ENCODE measurements at places on chromosomes 7 and 10.

GRCh38 chr7:45240273-45240771, 82.7 kb downstream of the RAMP3 start:
- no peak for DNase-seq

DNA sequence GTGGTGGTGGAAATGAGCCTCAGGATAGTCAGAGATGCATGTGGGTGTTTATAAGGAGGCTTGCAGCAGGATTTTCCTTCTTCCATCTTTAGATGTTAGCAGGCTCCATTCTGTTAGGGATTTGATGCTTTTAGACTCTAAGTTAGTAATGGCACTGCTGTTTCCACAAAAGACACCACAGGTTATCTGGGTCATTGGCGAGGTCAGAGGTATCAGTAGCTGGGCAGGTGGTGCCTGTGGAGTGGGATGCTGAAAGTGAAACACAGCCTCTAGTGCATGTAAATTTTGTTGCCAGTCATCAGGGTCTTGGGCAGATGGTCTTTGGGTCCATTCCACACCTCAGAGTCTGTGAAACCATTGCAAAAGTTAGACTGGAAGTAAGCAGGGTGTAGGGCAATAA, 833 bp upstream of the PAX4 start:
- no peak for DNase-seq

DNA sequence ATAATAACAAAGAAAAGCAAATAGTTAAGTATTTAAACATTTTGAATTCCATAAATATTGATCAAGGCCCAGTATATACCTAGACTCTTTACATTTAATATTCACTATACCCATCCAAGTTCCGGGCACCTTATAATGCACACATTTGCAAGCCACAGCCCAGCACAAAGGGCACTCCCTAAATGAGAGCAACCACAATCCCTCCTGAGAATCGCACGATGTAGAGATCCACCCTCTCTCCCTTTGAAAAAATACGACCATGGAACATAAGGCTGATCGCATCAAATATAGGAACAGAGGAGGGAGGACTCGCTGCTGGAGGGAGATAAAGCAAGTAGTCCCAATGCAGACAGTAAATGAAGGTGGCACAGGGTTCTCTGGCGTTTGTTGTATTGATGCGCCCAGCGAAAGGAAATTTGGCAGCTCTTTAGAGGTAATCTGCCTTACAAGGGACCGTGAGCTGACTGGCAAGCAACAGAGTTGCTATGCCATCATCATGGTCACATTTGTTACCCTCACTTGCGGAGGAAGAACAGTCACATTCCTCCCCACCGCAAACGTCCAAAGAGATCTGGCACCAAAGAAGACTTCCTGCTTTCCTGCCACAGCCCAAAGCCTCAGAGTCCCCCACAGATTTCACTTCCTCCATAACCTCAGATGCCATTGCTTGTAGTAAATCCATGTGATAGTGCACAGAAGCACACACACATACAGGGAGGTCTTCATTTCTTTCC, 16.1 kb upstream of the TAS2R40 start:
- DNase-seq, result no peak

- DNase-seq, result no peak
Observed at GRCh38 chr10:123669886-123670285, 3.7 kb downstream of the GPR26 start.

DNA sequence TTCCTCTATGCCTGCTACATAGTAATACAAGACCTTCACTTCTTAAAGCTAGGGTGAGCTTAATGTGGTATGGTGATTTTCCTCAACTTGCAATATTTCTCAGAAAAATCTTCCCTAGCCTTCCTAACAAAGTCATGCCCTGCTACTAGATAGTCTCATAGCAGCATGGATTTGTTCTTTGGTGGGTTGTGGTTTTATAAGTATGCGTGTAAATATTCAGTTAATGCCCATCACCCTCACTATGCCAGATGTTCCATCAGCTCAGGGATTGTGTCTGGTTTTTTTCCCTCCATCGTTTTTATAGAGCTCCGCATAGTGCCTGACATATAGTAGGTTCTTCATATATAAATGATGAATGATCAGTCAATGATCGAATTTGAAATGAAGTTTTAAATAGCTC, 182.8 kb downstream of the CREB5 start:
- DNase-seq, result no peak

DNA sequence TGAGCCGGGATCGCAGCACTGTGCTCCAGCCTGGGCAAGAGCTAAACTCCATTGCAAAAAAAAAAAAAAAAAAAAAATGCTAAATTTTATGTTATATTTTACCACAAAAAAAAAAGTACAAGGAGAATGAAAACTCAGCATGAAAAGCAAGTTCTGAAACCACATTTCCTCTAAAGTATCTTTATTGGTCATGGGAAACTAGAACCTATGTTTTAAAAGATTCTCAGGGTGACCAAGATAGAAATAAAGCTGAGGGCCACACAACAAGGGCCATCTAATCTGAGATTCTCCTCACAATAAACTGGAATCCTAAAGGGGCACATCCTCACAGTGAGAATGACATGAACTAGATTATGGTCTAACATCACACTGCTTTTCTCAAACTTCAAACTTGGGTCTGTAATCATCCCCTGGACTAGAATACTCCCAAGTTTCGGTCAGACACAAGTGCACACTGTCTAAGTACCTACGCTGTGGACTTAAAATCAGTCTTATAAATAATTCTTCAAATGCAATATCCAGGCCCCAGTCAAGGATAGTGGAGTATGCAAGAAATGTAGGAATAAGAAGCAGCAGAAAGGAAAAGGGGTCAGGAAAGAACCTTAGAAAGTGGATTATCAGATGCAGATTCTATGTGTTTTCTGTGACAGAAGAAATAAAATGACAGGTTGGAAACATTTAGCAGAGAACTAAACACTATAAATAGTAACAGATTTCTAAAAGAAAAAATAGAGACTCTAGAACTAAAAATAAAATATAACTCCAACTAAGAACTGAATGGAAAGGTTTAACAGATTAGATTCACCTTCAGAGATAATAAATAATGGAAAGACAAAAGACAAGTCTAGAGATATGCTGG, 49.9 kb downstream of the COA1 start:
- no peak for DNase-seq

- no peak for DNase-seq
Observed at GRCh38 chr10:114363745-114364454, 40.4 kb downstream of the AFAP1L2 start.

DNA sequence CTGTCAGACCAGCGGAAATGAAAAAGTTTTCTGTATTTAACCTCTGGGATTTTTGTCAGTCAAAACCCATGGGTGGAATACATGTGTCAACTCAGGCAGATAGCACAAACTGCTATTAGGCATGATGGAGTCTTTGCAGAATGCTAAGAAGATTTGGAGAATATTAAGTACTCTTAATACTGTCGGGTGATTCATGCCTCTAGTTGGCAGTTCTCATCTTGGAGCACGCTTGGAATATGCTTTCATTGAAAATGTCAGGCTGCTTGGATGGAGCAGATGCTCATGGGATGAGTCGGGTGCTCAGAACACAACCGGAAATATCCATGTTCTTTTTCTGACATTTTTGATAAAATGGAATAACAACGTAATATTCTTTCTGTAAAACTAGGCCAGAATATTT, 27.6 kb upstream of the PRKG1 start:
- DNase-seq, result no peak

DNA sequence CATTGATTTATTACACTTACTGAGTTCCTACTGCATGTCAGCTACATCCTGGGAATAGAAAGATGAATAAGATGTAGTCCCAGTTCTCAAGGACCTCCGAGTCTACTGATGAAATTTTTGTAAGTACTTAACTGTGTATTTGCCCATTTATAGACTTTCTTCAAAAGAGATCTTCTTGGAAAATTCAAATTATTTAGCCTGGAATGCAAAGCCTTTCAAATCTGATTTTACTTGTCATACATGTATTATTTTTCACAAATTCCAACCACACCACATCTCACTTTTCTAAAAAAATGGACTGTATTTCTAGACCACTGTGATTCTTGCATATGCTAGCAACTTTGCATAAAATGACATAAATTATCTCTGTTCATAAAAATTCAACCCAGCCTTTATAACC, 581.3 kb downstream of the ATRNL1 start:
- no peak for DNase-seq

GRCh38 chr7:144857463-144857862, 21.6 kb upstream of the TPK1 start:
- no peak for DNase-seq

GRCh38 chr10:132786884-132787494, 1.0 kb upstream of the NKX6-2 start:
- DNase-seq, result no peak

DNA sequence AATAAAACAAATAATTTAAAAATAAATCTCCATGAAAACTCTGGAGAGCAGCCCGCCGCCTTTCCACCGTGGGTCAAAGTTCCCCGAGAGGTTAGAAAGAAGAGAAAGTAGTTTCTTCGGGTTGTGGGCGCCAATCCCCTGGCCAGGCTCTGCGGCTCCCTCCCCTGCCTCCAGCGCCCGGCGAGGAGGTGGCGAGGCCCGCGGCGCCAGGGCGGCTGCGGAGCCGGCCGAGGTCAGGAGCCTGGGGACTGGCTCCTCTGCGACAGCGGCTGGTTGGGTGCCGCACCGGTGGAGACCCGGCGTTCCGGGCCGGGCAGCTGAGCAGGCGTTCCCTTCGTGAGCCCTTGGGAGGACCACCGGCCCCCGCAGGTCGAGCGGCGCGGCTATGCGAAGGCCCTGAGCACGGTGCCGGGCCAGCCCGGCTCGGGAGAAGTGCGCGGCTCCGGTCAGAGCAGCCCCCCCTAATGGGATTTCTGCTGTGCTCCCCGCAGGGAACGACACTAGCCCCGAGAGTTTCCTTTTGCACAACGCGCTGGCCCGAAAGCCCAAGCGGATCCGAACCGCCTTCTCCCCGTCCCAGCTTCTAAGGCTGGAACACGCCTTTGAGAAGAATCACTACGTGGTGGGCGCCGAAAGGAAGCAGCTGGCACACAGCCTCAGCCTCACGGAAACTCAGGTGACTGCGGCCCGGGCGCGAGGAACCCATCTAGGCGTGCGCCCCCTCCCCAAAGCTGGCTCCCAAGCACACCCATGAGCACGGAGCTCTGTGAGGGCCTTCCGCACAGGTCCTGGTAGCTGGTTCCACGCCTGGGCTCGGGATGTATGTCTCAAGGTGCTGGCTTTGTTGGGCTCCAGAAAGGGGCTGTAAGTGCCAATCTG, 2.8 kb downstream of the EMX2 start:
- no peak for DNase-seq

GRCh38 chr10:63646491-63646890, 125.3 kb downstream of the REEP3 start:
- no peak for DNase-seq

- DNase-seq, result peak; percentile 69
Observed at GRCh38 chr7:99784007-99784406, at the start of gene CYP3A4. TSS of gene CYP3A4 (minus strand) at chr7:99784184. CDS start at chr7:99784081, 103 bp downstream.

- no peak for DNase-seq
Observed at GRCh38 chr7:120028636-120029035, 244.3 kb upstream of the KCND2 start.

DNA sequence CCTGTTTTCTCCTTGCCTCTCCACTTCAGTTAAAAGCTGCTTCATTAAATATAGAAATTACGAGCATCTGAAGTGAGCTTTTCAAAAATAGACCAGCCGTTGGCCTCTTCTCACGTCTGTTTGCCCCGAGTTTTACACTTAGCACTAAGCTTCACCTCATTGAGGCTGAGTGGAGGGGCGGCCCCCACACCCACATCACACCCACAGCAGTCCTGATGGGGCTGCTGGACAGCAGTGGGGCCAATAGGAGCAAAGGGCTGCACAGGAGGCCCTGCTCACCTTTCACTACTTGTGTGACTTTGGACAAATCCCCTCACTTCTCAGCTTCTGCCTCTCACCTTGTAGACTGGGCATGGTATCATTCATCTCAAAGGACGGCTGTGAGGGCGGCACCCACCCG, 677.8 kb downstream of the SDK1 start:
- DNase-seq, result no peak

- no peak for DNase-seq
Observed at GRCh38 chr10:34223658-34224057, 591.4 kb downstream of the PARD3 start.

DNA sequence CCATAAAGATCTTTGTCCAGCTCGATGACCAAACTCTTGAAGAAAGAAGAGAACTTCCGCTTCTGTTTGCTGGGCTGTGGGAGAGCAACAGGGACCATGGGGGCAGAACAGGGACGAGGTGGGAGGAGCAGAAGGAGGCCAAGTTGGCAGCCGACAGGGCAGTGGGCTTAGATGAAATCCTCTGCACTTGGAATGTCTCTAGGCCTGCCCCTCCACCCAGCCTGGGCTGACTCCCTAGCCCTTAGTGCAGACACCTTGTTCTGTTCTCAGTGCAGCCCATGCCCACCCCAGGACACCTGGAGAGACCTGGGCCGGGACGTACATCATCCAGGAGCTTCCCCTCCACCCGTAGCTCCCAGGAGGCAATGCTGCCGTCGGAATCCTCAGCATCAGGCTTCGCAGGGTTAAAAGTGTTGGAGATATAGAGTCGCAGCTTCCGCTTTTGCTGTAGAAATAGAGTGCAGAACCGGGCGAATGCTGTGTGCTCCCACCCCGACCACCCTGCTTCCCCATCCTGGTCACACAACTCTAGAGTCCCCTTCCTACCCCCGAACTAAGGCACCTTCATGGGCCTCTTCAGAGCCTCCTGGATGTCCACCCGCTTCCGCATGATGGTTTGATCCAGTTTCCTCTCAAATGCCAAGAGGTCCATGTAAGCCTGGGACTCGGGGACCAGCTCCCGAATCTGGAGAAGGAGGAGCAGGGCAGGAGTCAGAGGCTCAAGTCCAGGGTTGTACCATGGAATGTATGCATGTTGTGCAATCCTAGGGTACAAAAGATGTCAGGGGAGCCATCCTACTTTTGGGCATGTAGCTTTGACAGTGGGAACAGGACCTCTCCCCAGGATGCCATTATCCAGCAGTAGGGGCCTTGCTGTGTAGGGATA, 6.1 kb downstream of the SMARCD3 start:
- DNase-seq, result no peak

GRCh38 chr7:131124867-131125266, 202.8 kb upstream of the MKLN1 start:
- no peak for DNase-seq

All from left lobe of liver (tissue), 2 donors.